ENCODE measurements at places on chromosomes 4 and X.

GRCh38 chrX:85037114-85037513, 33.4 kb downstream of the APOOL start:
- no peak for DNase-seq

- DNase-seq, result no peak
Measured at GRCh38 chr4:148514041-148514440, 71.8 kb upstream of the NR3C2 start.

- DNase-seq, result no peak
Measured at GRCh38 chr4:169199184-169199583, 71.6 kb downstream of the SH3RF1 start.

- DNase-seq, result no peak
Measured at GRCh38 chr4:15873117-15873516, 65.4 kb downstream of the FGFBP1 start.

- DNase-seq, result no peak
Measured at GRCh38 chrX:24988314-24988713, 27.5 kb downstream of the ARX start.

- no peak for DNase-seq
Measured at GRCh38 chrX:111284631-111285293, 14.5 kb upstream of the CAPN6 start.

- DNase-seq, result no peak
Measured at GRCh38 chr4:55837903-55838302, 15.5 kb upstream of the EXOC1 start.

DNA sequence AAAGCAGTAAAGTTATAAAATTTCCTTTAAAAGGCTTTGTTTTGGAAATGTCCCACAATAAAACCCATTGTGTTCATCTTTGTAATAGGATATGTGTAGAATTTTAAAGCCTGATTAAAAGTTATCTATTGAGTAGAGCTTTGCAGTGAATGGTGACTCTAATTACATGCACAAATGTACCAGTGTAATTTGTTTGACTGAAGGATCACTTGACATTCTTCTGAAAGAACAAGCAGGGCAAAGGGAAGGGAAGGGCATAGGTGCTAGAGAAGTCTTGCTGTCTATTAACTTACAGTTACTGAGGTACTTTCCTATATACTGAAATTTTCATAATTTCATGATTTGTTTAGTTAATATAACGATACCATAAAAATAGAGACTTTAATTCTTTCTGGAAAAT, 70.8 kb downstream of the STIM2 start:
- DNase-seq, result no peak

DNA sequence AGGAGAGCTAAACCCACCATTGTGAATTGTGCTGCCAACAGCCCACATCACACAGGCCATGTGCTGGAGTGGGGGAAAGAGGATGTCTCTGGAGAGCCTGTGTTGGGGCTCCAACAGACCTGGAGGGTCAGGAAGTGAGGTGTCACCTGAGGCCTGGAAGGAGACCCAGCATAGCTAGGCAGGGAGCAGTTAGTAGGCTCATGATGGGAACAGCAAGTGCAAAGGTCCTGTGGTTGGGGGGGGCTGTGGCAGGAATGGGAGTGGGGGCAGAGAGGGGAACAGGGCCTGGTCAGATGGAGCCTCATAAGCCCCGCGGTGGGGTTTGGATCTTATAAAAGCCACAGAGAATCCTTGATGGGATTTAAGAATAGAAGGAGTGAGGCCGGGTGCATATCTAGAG, 35.9 kb upstream of the GPR78 start:
- no peak for DNase-seq

GRCh38 chr4:71300964-71301363, 37.9 kb upstream of the SLC4A4 start:
- no peak for DNase-seq

- DNase-seq, result no peak
Measured at GRCh38 chrX:8737883-8738282, 5.9 kb upstream of the ANOS1 start.

DNA sequence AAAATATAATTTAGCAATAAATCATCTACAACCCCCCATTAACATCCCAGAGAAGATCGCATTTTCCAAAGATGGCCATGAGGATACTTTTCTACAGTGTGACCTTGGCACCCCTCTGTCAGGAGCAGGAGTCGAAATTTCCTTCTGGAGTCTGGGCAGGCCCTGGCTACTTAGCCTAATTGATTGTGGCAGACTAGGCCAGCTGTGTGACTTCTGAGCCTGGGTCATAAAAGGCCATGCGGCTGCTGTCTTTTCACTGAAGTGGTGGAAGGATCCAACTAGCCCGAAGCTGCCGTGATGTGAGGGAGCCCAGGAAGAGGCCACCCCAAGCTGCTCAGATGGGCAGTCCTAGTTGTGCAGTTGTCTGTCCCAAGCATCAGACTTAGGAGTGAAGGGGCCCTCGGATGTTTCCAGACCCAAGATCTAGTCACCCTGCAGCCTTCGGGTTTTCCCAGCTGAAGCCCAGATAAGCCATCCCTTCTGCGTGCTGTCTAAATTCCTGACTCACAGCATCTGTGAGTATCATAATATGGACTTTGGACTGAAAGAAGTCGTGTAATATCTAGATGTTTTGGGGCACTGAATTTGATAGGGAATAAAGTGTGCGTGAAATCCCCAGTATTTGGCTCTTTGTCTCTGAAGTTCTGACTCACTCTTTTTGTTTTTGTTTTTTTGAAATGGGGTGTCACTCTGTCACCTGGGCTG, 21.0 kb downstream of the PDK3 start:
- DNase-seq, result no peak

DNA sequence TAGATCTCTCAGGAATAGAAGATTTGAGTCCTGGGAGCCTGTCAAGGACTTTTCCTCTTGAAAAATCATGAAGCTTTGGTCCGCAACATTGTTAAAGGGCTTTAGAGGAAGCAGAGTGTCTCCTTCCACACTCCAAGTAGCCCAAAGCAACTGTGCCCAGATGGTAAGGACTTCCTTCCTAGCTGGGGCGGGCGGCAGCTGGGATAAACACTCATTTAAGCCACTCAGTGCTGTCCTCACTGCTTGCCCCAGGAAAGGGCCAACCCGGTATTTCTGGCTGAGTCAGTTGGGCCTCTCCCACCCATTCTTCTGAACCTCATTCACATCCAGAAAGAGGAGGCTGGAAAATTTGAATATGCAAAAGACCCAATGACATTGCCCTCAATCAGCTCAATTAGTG, 144.3 kb downstream of the CHIC2 start:
- no peak for DNase-seq

GRCh38 chr4:151887031-151887815, 126.4 kb upstream of the GATB start:
- DNase-seq, result no peak

- DNase-seq, result no peak
Measured at GRCh38 chr4:8403173-8403753, 37.3 kb downstream of the ACOX3 start.

DNA sequence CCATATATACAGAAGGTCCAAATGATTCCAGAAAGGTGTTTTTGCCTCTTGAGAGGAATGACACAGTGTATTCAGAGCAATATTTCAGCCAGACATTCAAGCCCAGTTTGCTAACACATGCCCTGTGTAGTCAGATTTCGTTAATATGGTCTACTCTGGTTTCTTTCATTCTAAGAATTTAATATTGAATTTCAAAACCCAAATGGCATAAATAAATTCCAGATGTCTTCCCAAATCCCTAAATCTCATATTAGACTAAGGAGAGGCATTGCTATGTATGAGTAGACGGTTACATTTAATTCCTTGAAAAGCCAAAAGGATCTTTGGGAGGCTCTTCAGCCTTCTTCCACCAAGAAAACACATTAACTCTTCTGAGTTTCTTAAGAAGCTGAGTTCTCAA, 66.3 kb upstream of the C1QTNF7 start:
- DNase-seq, result no peak

GRCh38 chr4:24472161-24472510, 112.2 kb downstream of the DHX15 start:
- no peak for DNase-seq

DNA sequence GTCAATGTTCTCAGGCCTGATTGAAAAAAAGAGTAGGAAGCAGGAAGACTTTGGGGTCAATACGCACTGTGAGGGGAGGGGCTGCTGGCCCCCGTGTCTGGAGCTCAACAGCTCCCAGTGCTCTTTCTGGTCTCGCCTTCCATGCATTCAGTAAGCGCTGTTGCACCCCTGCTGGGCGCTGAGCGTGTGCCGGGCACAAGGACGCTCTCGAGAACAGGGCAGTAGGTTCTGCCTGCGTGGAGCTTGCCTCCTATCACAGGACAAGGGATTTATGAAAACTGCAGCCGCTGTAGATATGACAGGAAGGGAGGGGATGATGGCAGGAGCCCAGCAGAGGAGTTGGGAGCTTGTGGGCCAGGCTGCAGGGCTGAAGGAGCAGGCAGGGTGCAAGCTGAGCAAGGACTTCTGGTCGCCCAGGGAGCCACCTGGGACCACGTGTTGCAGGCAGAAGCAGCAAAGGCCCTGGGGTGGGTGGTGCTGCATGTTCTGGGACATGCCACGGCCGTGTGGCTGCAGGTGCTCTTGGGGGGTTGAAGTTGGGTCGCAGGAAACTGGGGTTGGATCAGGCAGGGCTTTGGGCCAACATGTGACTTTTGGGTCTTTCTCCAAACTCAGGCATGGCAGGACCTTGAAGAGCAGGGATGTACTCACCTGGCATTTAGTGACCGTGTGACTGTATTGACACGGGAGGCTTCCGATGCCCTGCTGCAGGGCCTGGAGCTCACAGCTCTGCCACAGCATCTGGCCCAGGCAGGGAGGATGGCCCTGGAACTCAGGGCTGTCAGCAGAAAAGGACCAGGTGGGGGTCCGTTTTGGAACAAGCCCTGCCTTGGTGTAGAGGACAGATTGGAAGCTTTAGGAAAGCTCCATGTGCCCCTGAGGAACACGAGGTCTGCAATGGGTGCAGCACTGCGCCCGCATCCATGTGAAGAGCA, 97.9 kb downstream of the CPZ start:
- no peak for DNase-seq

GRCh38 chr4:78720204-78720603, 55.9 kb upstream of the BMP2K start:
- no peak for DNase-seq

GRCh38 chrX:13381514-13381913, 61.7 kb upstream of the ATXN3L start:
- DNase-seq, result no peak

DNA sequence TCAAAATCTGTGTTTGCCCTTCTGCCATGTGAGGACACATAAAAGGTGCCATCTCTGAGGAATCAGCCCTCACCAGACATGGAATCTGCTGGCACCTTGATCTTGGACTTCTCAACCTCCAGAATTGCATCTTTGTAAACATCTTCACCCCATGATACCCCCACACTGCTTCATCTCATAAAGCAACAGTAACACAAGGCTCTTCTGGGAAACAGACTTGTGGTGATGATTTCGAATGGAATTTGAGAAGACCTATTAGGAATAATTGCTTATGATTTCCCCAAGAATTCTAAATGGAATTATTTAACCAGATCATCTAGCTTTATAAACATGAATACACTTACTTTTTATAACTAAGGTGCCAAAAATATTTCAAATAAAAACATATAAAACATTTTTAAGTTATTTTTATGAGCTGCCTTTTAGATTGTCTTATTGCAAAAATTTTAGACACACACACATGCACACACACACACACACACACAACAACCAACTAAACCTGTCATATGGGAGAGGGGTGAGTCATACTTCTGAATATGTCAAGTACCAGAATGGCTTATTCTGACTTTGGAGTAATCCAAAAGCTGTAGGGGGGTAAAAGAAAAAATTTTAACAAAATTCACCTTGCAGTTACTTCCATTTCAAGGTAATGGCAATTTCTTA, 82.0 kb downstream of the USP46 start:
- DNase-seq, result no peak

DNA sequence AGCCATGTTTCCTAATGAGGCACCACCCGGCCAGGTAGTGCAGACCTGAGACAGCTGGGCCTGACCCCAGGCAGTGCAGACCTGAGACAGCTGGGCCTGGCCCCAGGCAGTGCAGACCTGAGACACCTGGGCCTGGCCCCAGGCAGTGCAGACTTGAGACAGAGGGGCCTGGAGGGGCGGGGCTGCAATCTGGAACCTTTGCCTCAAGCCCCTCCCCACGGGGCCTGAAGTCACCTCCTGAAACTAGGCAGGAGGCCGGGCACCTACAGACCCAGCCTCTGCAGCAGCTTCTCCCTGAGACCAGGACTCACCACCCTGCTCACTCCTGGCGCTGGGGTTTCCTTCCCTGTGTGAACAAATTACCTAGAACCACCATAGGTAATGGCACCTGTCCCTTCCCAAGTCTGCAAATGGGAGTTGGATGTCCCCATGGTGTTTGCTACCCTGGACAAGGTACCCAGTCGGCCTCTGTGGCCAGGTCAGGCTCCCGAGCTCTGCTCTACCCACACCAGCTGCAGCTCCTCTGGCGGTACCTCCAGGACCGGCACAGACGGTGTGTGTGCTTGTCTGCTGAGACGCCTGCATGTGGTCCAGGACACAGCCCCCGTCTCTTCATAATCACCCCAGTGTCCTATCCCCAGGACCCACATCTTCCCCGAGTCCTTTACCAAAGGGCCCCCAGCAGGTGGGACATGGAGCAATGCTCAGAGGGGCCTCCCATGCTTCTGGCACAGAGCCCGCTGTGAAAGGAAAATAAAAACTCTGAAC, 53.1 kb upstream of the C4orf50 start:
- DNase-seq, result no peak

GRCh38 chrX:130497531-130497930, 95.7 kb downstream of the RBMX2 start:
- DNase-seq, result no peak

DNA sequence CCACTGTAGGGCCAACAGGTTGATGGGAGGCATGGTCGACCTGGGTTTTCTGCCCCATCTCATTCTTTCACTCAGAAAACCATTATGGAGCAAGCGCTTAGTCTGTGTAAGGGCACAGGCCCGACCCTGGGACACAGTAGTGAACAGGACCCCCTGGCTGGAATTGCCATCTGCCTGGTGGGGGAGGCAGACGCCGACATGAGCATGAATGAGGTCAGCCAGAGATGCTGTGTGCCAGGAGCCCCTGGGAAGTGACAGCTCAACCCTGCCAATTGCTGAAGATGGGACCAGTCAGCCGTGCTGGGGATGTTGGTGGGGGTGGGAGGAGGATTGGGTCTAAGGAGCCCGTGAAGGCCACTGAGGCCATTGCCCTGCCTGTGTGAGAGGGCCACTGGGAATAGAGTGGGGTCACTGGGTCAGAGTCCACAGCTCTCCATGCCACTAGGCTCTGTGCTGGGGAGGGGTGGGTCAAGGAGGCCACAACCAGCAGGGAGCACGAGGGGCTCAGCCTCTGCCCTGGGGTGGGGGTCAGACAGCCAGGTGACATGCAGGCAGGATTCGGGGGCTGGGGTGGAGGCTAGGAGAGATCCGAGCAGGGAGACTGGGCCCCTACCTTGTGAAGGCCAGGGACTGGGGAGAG, 31.0 kb downstream of the ZNF185 start:
- DNase-seq, result no peak

DNA sequence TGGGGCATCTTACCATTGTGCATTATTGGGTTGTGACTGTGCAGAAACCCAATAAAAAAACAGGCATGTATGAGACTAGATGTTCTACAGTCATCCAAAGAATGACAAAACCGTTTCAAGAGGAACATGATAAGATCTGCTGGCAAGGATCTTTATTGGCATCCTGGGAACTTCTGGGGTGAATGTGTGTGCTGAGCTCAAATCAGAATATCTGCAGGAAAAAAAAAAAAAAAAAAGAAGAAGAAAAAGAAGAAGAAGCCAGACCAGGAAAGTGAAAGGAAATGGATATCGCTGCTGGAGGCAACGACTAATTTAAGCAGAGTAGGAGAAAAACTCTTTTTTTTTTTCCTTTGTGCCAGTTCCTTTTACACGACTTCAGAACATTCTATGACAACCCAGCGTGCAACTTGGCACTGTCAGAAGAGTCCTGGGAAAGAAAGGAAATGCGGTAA, 484.2 kb upstream of the BOD1L1 start:
- DNase-seq, result no peak

- no peak for DNase-seq
Measured at GRCh38 chr4:100977746-100978397, 369.5 kb downstream of the PPP3CA start.
